CD4-positive, alpha-beta T cell treated with Interleukin-4 for 1 hour (primary cell): ENCODE measurements at places on chromosomes 5 and 9.

DNA sequence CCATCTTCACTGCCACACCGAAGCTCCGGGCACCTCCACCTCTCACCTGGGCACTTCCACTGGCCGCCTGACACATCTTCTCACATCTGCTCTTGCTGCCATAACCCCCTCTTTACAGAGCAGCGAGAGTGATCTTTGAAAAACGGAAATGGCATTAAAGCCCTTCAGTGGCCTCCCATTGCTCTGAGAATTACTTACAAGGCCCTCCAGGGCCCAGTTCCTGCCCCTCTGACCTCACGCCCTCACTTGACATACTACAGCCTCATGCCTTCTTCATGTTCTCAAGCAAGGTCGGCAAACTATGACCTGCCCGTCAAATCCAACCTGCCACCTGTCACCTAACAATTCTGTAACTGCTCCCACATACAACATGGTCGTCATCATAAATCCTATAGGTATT, 187.3 kb downstream of the NR3C1 start:
- DNase-seq = no peak

- no peak for DNase-seq
Measured at GRCh38 chr9:108662091-108662875, 193.5 kb downstream of the ACTL7B start.

- DNase-seq = no peak
Measured at GRCh38 chr9:14031060-14031414, 282.9 kb downstream of the NFIB start.

GRCh38 chr5:143434261-143435209, 31.0 kb upstream of the NR3C1 start:
- peak; percentile 76 for DNase-seq

DNA sequence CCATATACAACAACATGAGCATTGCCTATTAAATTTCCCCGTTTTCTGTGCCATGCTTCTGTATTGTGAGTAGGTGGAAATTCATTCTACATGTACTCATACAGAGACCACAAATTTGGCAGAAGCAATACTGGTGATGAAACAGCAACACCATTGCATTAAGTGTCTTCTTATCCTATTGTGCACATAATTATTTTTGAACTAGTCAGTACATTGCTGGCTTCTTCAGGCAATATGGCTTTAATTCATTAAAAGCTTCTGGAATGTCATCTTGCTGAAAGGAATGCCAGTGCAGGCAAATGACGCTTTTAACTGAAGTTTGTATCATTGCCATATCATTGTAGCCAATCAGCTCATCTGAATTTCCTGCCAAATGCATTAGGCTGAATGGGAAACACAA, 82.6 kb downstream of the KIAA1958 start:
- no peak for DNase-seq

DNA sequence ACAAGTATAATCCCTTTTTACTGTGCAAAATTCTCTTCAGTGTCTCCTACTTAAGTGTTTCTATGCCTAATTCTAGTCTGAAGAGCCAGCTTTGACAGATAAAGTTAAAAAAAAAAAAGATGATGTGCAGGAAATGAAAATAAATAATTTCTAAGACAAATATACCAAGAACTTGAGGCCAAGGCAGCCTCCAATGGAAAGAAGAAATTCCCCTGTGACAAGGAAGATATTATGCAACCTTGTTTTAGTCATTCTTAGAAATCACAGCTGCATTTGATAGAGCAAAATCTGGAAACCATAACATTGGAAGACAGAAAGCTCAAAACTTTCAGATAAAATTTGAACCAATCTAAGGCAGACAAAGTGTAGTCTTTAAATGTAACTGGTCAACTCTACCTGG, 375.9 kb upstream of the TLE4 start:
- DNase-seq = no peak

DNA sequence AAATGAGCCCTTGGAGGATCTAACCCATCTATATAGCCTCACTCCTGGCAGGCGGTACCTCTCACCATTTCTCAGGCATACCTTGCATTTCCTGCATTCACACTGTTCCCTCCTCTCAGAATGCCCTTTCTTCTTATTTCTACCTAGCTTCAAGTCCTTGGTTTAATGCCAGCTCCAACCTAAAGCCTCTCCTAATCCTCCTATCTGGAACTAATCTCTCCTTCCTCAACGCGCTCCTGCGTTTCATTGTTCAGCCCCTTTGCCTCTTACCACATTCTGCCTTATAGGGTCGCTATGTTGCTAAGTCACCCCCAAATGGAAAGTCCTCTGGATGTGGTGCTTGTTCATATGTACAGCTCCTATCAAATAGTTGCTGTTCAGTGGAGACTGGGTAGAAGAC, 288.5 kb upstream of the TUT7 start:
- no peak for DNase-seq

GRCh38 chr5:157484768-157485167, 24.8 kb downstream of the NIPAL4 start:
- peak; percentile 29 for DNase-seq

- peak; percentile 88 for DNase-seq
Measured at GRCh38 chr5:8457187-8458037, 588.5 kb downstream of the MTRR start.

DNA sequence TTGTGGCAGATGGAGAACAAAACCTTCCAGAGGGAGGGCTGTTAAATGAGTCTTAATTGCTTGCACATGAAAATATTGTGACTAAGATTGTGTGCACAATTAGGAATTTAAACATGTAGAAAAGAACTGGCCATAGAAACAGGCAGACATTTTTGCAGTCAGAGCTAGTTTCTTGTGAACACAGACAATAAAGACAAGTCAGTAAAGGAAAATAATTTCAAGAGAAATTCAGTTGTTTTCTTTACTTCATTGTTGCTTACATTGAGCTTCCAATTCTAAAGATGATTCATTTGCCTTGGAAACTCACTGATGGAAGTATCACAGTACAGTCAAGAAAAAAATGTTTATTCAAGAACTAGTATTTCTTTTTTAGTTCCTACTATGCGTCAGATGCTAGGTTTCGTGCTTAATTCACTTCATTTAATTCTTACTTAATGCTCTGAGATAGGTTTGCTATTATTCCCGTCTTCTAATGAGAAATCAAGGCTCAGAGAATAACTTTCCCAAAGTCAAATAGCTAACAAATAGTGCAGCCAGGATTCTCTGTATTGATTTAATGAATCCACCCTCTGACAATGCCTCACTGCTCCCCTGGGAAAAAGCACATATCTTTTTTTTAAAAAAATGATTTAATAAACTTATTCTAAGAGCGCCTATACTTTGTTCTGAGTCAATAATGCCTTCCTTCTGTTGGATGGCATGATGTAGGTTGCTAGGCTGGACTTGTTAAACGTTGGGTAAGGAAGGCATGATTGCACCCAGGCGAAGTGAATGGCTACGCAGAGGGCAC, 581.4 kb downstream of the RAB3C start:
- no peak for DNase-seq

DNA sequence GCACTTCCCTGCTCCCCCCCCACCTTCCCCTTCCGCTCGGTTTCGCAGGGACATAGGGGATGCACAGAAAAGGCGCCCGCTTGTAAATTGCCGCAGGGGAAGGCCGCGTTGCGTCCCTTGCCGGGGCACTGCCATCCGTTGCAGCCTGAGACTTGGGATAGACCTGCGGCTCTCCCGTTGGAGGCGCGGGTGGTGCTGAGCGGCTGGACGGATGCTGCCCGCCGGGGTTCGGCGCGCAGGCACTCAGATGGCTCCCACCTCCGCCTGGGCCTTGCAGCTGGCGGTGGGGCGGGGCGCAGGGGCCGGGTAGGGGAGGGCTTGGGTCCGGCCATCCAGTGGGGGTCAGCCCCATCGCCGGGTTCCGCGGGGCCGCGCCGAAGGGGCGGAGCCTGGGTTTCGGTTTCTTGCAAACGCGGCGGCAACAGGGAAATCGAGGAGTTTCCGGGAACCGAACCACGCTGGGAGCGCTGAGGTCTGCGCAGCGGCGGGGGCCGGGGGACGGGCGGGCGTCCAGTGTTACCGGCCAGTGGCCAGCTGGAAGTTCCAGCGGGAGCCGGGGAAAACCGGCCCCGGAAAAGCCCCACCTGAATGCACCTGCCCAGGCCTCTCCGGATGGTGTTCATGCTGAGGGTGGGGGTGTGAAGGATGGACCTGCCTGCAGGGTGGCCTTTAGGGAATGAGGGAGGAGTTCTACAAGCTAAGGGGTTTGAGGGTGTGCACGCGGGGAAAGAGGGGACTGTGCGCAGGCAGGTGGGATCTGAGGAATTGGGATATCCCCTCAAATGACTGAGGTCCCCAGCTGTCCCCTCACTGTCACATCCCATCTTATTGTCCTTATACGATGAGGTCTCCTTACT, 6.3 kb upstream of the IRF1 start:
- DNase-seq = peak; percentile 71

DNA sequence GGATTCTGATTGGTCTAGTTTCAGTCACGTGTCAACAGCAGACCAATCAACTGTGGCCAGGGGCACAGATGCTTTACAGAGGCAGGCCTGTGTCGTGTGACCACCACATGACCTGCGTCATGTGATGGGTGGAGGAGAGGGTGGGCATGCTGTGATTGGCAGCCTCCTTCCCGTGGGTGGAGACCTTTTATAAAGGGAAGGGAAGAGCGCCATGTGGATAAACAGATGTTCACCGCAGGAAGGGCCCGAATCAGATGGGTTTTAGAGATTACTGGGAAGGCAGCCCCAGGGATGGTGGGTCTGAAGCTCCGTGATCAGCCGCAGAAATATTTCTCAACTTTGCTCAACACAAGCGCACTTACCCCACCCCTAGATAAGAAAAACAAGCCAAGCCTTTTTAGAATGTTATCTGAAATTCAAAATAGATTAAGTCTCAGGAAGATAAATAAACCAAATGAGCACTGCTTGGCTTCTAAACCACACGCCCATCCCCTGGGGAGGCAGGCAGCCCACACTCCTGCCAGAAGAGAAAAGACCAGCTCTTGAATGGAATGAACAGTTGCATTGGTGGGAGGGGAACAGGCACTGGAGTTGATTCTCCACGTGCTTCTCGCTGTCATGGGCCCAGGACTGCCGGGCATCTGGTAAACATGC, 43.6 kb downstream of the ROPN1L start:
- DNase-seq = no peak

DNA sequence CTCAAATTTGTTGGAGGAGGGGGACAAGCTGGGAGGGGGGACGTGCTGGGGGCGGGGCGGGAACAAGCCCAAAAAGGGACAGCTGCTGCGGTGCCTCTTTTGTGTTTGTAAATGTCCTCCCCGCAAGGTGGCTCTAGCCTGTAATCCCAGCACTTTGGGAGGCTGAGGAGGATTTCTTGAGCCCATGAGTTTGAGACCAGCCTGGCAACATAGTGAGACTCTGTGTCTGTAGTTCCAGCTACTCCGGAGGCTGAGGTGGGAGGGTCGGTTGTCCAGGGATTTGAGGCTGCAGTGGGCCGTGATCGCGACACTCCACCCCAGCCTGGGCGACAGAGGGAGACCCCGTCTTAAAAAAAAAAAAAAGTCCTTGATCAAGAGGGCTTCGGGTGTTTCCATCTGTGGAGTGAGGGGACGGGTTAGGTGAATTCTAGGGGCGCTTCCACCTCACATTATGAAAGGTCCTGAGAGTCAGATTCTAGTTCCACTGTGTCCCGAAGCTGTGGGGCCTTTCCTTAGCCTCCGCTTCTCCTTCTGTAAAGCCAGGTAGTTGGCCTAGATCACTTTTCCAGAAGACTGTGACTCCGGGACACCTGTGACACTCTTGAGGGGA, 779 bp upstream of the CTNNA1 start:
- no peak for DNase-seq

DNA sequence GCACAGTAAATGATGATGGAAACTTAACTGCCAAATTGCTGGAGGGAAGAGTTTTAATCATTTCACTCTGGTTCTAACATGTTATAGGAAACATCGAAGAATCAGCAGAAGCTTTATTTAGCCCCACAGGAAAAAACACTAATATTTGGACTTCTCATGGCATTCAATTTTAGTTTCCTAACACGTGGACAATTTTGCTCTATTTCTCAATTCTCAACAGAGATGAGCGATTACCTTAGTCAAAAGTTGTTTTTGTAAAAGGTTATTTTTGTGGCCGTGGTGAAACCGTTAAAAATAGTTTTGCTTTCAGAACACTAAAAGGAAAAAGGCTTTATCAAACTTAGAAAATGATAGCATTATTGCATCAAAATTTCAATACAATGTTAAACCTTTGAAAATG, 235.2 kb downstream of the PLK2 start:
- DNase-seq = no peak

DNA sequence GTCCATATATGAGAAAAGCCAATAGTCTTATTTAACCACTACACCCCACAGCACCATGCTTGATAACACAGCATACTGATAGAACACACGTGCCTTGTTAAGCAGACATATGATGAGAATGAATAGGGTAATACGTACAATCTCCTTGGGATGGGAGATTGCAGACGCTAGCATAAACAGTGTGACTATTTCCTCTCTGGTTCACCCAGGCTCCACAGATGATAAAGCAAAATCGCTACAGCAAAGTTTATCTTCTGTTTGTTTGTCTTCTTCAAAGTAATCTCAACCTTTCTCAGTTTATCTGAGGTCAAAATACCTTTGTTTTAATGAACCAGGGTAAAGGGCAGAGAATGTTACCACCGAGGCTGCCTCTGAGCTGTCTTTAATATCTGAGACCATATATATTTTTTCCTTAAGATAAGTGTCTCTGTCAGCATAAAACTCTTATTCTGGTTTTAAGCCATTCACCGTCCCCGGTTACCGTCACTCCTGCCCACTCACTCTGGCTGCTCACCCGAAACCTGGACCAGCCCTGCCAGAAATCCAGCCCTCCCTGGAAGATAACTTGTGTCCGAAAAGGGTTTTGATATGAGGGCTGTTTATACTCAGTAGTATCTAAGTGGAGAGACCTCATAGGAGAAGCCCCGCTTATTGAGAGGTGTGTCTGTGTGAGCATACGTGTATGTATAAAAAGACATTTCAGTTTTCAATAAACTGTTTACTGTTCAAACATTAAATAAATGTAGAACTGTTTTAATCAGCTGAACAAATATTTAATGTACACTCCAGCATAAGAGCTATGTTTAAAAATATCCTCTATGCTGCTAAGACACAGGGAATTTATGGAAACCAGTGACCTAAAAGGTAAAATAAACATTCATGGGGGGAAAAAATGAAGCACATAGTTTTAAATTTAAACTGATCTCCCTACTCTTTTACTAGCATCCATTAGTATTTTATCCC, 465.4 kb downstream of the RASEF start:
- no peak for DNase-seq

DNA sequence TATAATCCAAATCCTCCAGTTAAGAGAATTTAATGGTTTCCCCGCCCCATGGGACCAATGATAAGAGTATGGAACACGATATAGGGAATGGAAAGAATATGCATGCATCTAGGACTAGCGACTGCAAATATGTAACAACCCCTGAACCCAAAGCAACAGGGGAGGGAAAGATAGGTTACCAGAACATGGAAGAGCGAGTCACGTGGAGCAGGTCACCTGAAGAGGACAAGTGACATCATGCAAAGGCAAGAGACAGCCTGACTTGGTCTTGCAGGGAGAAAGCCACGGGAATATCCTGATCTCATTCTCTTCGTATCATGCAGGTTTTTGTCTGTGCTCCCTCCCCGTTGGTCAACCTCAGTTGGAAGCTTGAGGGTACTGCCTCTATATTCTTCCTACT, 4.7 kb upstream of the UHRF2 start:
- DNase-seq = no peak
